ENCODE measurements at places on chromosomes 6 and 20.

- no peak for DNase-seq
Observed at GRCh38 chr20:34753706-34754461, 49.7 kb downstream of the TP53INP2 start.

GRCh38 chr6:160767647-160768019 is 65.6 kb downstream of the PLG start:
- no peak for DNase-seq

- no peak for DNase-seq
Observed at GRCh38 chr6:30500421-30501355, 11.4 kb downstream of the HLA-E start.

GRCh38 chr6:105596284-105596755 is 193.4 kb upstream of the PREP start:
- DNase-seq, result no peak

- DNase-seq, result no peak
Observed at GRCh38 chr6:87968435-87969278, 79.0 kb upstream of the SPACA1 start.

GRCh38 chr6:22579439-22579838 is 10.1 kb downstream of the HDGFL1 start:
- no peak for DNase-seq

DNA sequence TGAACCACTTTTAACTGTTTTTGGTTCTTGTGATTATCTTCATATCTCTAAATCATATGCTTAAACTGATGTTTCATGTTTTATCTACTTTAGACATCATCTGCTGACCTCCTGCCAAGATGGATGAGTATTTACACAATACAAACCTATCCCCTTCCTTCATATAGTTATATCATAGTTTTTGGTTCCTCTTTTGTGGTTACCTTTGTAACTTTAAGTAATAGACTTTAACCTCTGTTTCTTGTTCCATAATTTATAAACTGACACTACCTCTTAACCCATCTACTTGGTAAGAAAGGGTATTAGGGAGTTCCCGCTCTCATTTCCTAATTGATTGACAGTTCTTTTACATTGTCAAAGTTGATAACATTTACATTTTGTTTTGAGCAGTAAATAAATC is 11.9 kb downstream of the PCMT1 start:
- DNase-seq, result no peak

DNA sequence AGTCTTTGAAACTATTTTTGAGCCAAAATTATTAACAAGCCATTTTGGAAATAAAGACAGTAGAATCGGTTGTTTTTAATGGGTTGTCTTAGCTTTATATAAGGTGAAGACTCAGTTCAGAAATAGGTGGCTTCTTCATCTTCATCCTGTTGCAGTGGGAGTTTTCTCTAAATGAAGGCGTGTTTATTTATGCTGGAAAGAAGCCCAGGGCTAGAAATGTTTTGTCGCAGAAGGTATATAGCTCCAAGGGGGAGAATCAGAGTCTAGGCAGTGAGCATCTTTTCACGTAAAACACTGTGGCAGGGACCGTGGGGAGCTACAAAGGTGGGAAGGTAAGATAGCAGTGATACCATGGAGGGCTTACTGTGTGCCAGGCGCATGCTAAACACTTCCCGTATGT is 34.3 kb downstream of the FARS2 start:
- peak; percentile 23 for DNase-seq

- DNase-seq, result peak; percentile 92
Observed at GRCh38 chr20:20743511-20744169, 31.2 kb upstream of the RALGAPA2 start.

DNA sequence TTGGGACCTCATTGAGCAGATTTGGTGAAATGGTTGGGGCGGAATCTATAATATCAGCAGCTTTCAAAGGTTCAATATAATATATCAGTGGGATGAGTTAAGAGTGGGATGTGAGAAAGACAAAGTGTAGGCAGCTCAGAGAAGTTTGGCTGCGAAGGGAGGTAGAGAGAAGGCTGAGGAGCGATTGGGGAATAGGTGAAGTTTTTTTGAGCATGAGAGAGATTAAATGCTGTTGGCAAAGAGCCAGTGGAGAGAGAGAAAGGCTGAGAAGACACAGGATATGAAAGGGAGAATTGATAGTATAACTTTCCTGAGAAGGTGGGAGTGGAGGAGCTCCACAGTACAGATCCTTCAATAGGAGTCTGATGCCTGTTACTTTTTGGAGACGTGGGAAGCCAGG is 12.1 kb upstream of the SERINC3 start:
- peak; percentile 26 for DNase-seq

GRCh38 chr6:12289365-12289919 is 719 bp upstream of the EDN1 start:
- no peak for DNase-seq

GRCh38 chr6:121897337-121897760 is 461.9 kb downstream of the GJA1 start:
- peak; percentile 75 for DNase-seq

DNA sequence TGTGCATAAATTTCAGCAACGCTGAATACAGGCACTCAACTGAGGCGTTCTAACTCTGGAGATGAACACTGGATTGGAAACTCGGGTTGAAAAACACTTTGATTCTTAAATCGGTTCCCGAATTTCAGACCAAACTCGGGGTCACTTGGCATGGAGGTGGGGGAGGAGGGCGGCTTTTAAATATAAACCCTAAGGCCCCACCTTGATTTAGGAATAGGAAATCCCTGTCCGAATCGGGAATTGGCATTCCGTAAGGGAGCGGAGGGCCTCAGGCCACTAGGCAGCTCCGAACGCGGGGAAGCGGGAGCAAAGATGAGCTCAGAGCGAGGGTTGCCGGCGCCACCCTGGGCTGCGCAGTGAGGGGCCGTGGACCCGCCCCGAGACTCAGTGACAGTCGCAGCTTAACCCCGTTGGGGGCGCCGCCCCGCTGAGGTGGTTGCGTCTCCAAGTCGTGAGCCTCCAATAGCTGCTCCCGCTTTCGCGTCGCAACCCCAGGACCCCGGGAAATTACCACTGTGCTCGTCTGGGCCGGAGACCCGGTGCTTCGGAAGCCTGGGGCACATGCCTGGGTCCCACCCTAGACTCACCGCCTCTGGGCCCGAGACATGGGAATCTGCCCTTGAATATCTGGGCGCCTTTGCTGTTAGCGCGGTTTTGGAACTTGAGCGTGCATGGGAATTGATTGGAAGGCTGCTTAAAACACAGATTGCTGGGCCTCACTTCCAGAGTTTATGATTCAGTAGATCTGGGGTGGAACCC is 4.6 kb upstream of the SIM1 start:
- peak; percentile 45 for DNase-seq

DNA sequence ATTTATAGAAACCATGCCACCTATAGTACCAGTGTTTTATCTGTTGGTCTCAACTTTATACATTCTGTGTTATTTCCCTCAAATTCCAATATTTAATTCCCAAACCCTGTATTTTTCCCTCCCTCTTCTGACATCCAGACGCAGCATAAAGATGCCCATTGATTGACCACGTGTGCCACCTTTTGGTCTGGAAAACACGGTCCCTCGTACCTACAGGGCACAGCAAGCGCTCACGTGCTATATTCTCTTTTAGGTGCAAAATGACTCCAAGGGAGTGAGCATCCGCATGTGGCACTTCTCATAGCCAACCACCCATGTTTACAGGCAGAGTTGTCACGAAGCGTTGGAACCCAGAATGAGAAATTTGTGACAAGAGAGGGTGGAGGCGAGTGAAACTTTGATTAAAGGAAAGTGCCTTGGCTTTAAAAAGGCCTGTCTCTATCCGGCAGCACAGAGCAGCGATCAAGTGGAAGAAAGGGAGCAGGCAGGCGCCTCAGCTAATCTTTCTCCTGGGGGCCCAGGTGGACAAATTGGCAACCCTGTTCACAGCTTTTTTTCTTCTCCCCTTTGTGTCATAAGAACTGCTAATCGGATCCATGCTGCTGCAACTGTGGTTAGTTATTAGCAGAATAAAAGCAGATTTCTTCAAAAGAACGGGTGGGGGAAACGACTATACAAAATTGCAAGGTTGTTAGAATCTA is 225.9 kb downstream of the TMEM242 start:
- no peak for DNase-seq

GRCh38 chr20:16123623-16124022 is 449.6 kb downstream of the KIF16B start:
- no peak for DNase-seq

- no peak for DNase-seq
Observed at GRCh38 chr6:41642090-41642959, 4.1 kb downstream of the MDFI start.
